ENCODE measurements at places on chromosomes 4 and X.

DNA sequence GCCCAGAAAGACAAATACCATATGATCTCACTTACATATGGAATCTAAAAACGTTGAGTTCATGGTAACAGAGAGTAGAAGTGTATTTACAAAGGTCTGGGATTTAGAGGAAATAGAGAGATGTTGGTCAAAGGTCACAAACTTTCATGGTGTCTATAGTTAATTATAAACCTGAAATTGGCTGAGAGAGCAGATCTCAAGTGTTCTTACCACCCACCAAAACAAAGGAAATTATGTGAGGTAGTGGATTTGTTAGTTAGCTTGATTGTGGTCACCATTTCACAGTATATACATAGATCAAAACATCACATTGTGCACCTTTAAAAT is 186.8 kb downstream of the NWD2 start:
- DNase-seq = no peak
- H3K36me3 ChIP-seq = no peaks in the 10 kb centered on the region
- no peak overlapping the region for H3K27ac ChIP-seq
- H3K27me3 ChIP-seq = no peaks in the 10 kb centered on the region
- no peak overlapping the region for H3K4me3 ChIP-seq
- no peaks in the 10 kb centered on the region for H3K4me1 ChIP-seq

GRCh38 chrX:56802921-56803849 is 74.1 kb downstream of the NBDY start:
- peak; percentile 85 for DNase-seq
- H3K27me3 ChIP-seq = no peaks in the 10 kb centered on the region
- peaks cover 25% of the 10 kb centered on the region for H3K4me1 ChIP-seq

- no peaks in the 10 kb centered on the region for H3K36me3 ChIP-seq
- peaks cover 5% of the 10 kb centered on the region for H3K4me1 ChIP-seq
- H3K4me3 ChIP-seq = no peak overlapping the region
- no peaks in the 10 kb centered on the region for H3K27me3 ChIP-seq
These were observed 476.5 kb downstream of the PDGFC start for GRCh38 chr4:156495091-156495490.

DNA sequence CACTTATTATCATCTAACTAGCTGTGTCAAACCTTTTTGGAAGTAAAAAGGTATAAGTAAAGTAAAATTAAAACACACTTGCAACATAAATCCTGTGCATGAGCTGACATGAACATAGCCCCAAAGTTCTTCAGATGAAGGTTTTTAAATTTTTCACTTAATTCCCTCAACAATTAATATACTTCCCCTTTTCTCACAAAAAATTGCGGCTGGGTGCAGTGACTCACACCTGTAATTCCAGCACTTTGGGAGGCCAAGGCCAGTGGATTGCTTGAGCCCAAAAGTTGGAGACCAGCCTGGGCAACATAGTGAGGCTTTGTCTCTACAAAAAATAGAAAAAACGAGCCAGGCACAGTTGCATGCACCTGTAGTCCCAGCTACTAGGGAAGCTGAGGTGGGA is 16.8 kb downstream of the RASGEF1B start:
- no peak overlapping the region for H3K4me3 ChIP-seq
- no peak overlapping the region for H3K27ac ChIP-seq
- no peak for DNase-seq

GRCh38 chr4:48877827-48878535 is 28.6 kb downstream of the OCIAD2 start:
- H3K4me3 ChIP-seq = no peak overlapping the region
- DNase-seq = no peak
- H3K27me3 ChIP-seq = no peaks in the 10 kb centered on the region
- no peaks in the 10 kb centered on the region for H3K4me1 ChIP-seq

Data from vagina (tissue), 2 donors.